Endodermal cell (in vitro differentiated cells): ENCODE measurements at places on chromosomes 4 and X. TPM values are rescaled to one million over a fixed set of nuclear protein-coding genes. Genes with fewer than 3 reads are reported as not detected.

Gene NOX1
- not detected in 2 replicates for total RNA-seq

Gene KLKB1
- total RNA-seq = 11.9 to 14.4 TPM (median 13.1 TPM) in 3 replicates

Gene CAPN6
- total RNA-seq = 1.8 and 2.5 TPM in 2 replicates

Gene MAB21L2
- 0.21 TPM in 1 of 3 replicates, not detected in the others for total RNA-seq

Gene RAB41
- total RNA-seq = not detected in 2 replicates

Gene IL21
- total RNA-seq = not detected in 2 replicates

Gene GSX2
- not detected in 2 replicates for total RNA-seq

Gene MAGED1
- total RNA-seq = 327 and 344 TPM in 2 replicates

Gene APELA
- total RNA-seq = 1.1 to 3.3 TPM (median 2.9 TPM) in 3 replicates

Gene CCDC149
- total RNA-seq = 4.9 to 5.8 TPM (median 5.5 TPM) in 3 replicates

Gene CT45A3
- total RNA-seq = not detected in 2 replicates

Gene HSFX4
- not detected in 2 replicates for total RNA-seq

Gene BANK1
- total RNA-seq = 0.57 and 0.75 TPM in 2 replicates

Gene OFD1
- 29.0 and 29.7 TPM in 2 replicates for total RNA-seq

Gene XAGE1A
- total RNA-seq = not detected in 3 replicates

Gene PLAC1
- total RNA-seq = not detected in 3 replicates

Gene TLR6
- total RNA-seq = 0.13 and 0.34 TPM in 2 replicates

Gene TCP11X2
- 3.0 to 4.0 TPM (median 3.8 TPM) in 3 replicates for total RNA-seq
